ENCODE measurements at places on chromosomes 2 and 18.

GRCh38 chr18:64707052-64707451 lies 558.2 kb upstream of the LINC00305 start:
- no peak for DNase-seq

GRCh38 chr2:237815637-237816036 lies 17.1 kb downstream of the RBM44 start:
- DNase-seq: no peak

- no peak for DNase-seq
Observed at GRCh38 chr2:119004602-119005001, 62.6 kb downstream of the MARCO start.

- DNase-seq: no peak
Observed at GRCh38 chr18:79677221-79677620, 2.4 kb upstream of the CTDP1 start.

- no peak for DNase-seq
Observed at GRCh38 chr18:13436576-13436975, 218.0 kb downstream of the LDLRAD4 start.

GRCh38 chr18:57666818-57667497 lies 45.3 kb upstream of the NARS1 start:
- DNase-seq: no peak

DNA sequence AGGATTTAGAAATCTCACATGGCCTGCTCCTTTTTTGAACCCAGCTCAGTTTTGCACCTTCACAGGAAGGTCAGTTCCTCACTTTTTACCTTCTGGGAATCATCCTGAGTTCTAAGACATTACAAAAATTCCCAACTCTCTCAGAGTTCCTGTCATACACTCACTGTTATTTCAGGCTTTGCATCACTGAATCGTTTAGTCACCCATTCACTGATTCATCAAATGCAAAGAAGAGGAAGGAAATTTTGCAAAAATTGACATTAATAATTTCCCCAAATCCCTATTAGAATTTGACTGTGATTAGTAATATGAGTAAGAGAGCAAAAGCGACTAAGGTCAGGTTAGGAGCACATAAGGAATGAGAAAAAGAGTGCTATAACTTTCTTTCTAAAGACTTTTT lies 197.5 kb downstream of the PDE1A start:
- no peak for DNase-seq

- no peak for DNase-seq
Observed at GRCh38 chr2:241135737-241136136, 13.5 kb downstream of the PASK start.

GRCh38 chr2:159129824-159130223 lies 156.7 kb downstream of the WDSUB1 start:
- DNase-seq: no peak

DNA sequence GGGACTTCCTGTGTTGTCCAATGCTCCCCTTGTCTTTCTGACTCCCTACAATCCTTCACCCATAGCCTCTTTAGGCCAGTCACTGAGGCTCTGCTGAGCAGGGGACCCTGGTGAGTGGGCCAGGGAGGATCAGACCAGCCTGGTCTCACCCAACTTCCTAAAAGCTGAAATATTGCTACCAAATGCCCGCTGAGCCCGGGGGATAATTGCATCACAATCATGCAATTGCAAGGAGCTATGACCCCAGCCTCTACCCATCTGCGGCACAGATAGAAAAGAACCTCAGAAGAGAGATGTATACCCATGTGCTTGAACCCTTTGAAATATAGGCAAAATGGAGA lies 3.7 kb upstream of the SP100 start:
- no peak for DNase-seq

- no peak for DNase-seq
Observed at GRCh38 chr18:6088432-6088831, 193.1 kb upstream of the TMEM200C start.

GRCh38 chr2:86251840-86252266 lies 52.6 kb downstream of the MRPL35 start:
- no peak for DNase-seq

GRCh38 chr2:123693836-123694235 lies 331.3 kb upstream of the CNTNAP5 start:
- DNase-seq: no peak

GRCh38 chr2:20986024-20986939 lies 57.6 kb downstream of the APOB start:
- no peak for DNase-seq

DNA sequence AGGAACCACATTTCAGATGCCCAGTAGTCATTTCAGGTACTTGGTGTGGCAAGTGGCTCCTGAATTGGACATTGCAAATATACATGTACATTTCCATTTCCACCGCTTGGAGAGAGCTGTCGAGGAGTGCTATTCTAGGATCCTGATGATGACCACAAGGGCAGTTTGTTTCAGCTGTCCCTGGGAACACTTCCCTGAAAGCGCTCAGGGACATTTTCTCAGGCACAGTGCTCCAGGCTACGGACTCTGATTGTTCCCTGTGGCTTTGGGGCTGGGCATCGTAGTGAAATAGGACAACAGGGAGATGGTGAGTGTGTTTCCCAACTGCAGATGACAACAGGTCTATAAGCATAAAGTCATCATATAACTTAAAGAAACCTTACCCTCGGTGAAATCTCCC lies 3.1 kb downstream of the DBI start:
- no peak for DNase-seq

DNA sequence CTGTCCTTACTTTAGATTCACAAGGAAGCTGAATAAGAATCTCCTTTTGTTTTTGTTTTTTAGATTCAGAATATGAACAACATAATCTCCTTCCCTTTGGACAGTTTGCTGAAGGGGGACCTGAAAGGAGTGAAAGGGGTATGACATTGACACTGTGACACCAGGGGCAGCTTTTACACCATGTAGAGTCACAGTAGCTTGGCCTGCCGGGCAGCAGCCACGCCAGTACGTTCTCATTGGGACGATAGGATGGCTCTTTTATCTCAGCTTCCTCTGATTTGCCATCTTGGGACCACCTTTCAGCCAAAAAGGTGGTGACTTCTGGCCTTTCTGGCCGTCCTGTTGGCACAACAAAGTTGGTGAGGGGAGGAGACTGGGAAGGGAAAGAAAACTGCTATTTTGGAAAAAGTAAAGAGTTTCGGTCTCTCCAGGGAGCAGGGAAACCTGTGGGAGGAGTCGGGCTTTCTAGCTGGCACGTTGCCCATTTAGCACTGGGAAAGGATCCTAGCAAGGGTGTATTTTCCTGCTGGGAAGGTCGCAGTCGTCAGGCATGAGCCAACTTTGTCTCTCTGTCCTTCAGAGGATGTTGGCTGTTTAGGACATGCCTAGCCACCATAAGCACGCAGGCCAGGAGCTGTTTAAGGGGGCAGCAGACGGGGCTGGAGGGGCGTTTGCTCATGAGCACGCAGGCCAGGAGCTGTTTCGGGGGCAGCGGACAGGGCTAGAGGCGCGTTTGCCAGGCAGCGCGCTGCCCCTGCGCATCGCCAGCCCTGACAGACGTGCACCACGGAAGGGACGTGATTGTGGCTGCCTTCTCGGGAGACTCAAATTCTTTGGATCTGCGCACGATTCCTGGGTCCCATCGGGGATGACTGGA lies 104.6 kb downstream of the ITGB1BP1 start:
- no peak for DNase-seq
